Kidney tubule cell (primary cell): ENCODE measurements at places on chromosomes 4 and X.

- DNase-seq, result no peak
Measured at GRCh38 chr4:44558031-44558605, 93.3 kb downstream of the YIPF7 start.

- no peak for DNase-seq
Measured at GRCh38 chr4:36854554-36854953, 390.0 kb upstream of the NWD2 start.

DNA sequence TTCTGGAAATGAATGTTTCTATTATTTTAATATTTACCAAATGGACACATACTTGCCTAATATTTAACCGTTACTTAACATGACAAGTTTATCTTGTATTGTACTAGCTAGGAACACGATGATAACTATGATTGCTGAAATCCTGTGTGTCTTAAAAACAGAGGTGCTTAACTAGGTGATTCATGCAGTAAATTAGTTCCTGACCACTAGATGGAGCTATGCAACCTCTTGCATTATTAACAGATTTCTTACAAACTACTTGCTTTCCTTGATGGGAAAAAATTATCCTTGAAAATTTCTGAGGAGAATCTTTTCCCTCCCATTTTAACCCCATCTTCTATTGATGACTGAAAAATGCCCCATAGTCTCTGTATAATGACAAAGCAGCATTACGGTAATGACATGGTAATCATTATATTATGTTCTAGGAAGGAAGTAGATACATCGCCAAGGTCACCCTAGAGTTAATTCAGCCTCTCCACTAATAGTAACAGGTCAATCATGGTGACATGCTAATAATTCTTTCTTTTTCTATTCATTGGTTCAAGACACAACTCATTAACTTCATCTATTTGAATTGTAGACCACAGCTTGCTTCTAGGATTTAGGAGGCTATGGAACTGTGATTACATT lies 844.2 kb downstream of the RAPGEF2 start:
- peak; percentile 75 for DNase-seq

- DNase-seq, result peak; percentile 36
Measured at GRCh38 chrX:22541926-22542325, 269.2 kb downstream of the CBLL2 start.

GRCh38 chrX:54926978-54927377 lies 6.4 kb downstream of the TRO start:
- no peak for DNase-seq

- no peak for DNase-seq
Measured at GRCh38 chrX:41580423-41581064, 108.2 kb upstream of the GPR34 start.

GRCh38 chr4:73099143-73099542 lies 29.6 kb upstream of the COX18 start:
- DNase-seq, result no peak

GRCh38 chr4:72110886-72111285 lies 79.1 kb downstream of the NPFFR2 start:
- peak; percentile 34 for DNase-seq

GRCh38 chr4:53060278-53060677 lies 198.2 kb downstream of the RASL11B start:
- no peak for DNase-seq

DNA sequence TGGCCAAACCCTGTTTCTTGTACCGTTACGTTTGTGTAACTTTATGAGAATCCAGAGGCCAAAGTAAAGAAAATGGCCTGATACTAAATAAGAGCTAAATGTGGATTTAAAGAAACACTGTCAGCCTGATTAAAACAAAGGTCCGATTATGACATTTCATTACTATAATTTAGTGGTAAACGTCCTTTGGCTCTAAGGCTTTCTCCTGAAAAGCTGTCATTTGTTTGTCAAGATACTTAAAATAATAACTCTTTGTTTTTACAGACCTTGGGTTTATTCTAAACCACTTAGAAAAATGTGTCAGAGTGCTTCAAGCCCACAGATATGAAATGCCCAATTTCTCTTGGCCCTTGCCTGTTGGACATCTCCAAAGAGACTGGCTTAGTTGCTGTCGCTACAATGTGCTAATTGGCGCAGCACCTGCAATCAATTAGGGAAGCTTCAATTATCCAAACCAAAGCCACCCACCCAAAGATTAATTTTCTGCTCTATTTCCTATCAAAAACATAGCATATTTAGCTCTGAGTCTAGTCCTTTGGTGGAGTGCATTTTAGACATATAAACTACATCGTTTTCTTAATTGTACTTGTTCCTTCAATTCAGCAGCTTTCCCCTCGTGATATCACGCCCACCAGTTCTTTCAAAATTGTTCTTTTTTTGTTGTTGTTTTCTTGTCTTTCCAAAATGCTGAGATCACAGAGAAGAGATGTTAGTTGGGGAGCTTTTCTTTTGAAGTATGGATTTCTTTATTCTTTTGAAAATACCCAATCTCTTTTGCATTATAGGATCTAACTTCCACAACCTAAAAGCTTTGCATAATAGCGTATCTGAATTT lies 13.6 kb downstream of the SMIM20 start:
- DNase-seq, result no peak

- no peak for DNase-seq
Measured at GRCh38 chr4:178917756-178918155, 1475.5 kb upstream of the AGA start.

- peak; percentile 72 for DNase-seq
Measured at GRCh38 chr4:84596826-84597225, 13.9 kb downstream of the CDS1 start.

- no peak for DNase-seq
Measured at GRCh38 chrX:150421816-150422215, 58.7 kb downstream of the MAMLD1 start.

DNA sequence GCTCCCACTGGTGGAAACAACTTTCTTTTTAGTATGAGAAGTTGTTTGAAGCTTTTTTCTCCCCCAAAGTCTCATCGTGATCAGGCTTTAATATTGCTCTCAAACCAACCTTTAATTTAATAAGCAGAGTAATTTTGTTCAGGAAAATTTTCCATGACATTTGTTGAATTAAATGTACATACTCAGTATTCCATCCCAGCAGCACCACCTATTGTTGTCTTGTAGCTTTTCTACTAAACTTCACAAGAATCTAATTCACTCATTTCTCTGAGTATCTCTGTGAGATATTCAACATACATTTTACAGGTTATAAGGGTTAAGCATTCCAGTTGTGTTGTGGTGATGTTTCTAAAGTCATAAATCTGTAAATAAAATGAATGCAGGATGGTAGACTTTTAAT lies 218.3 kb upstream of the HAND2 start:
- DNase-seq, result no peak

- DNase-seq, result peak; percentile 83
Measured at GRCh38 chrX:131728295-131729145, 184.6 kb downstream of the OR13H1 start.

GRCh38 chr4:38752941-38753806 lies 29.6 kb downstream of the TLR10 start:
- DNase-seq, result peak; percentile 91

DNA sequence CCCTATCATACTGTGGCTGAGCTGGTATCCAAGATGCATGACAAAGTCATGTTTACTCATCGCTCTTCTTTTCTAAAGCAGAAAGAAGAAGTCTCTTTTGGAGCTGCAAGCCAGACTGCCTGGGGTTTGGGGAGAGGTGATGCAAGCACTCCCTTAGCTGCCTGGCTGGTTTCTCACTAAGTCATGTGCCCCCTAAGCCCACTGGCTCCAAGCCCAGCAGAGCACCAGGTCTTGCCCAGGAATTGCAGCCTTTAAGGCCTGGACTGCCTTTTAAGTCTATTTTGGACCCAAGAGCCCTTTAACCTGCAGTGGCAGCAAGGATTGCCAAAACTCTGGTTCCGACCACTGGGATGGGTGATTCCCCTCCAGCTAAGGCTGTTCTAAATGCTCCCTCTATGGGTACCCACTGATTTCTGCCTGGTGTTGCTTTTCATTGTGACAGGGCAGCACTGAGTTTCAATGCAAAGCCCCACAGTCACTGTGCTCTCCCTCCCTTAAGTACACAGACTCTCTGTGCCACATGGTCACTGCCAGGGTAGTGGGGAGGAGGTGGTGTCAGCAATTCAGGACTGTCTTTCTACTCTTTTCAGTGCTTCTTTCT lies 548.6 kb downstream of the TLL1 start:
- peak; percentile 65 for DNase-seq

DNA sequence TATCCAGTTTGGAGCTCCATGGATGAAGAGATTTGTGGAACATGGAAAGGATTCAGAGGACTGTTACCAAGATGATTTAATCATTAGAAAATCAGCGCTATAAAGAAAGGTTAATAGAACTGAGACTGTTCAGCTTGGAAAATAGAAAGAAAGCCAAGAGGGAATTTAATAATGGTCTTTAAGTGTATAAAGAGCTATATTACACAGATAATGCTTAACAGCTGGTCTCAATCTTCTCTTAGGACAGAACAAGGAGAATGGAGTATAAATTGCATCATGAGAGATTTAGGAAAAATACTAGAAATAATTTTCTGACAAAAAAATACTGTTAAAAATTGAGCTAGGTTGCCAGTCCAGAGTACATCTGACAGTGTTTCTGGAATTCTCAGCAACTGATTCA lies 91.3 kb upstream of the MAGEC2 start:
- DNase-seq, result no peak

- no peak for DNase-seq
Measured at GRCh38 chrX:1477801-1478458, 25.2 kb upstream of the ASMTL start.

- DNase-seq, result no peak
Measured at GRCh38 chrX:133380711-133381619, 34.3 kb downstream of the GPC4 start.

- DNase-seq, result no peak
Measured at GRCh38 chrX:150966235-150966634, 16.9 kb upstream of the HMGB3 start.

GRCh38 chrX:116449156-116449555 lies 12.8 kb downstream of the SLC6A14 start:
- no peak for DNase-seq

DNA sequence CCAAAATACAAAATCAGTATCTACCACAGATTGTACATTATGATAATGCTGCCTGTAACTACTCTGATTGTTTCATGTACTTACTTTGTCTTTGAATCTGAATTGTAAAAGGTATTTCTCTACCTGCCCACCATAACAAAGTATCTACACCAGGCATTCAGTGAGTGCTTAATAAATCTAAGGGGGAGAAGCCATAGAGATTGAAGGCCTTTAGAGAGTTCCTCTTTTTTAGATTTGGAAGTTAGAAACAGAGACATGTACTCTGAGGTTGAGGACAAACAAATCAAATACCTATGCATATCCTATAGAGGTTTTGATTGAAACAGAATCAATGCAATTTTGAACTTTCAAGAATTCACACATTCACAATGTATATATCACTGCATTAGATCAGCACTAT lies 42.7 kb downstream of the SAT1 start:
- no peak for DNase-seq

DNA sequence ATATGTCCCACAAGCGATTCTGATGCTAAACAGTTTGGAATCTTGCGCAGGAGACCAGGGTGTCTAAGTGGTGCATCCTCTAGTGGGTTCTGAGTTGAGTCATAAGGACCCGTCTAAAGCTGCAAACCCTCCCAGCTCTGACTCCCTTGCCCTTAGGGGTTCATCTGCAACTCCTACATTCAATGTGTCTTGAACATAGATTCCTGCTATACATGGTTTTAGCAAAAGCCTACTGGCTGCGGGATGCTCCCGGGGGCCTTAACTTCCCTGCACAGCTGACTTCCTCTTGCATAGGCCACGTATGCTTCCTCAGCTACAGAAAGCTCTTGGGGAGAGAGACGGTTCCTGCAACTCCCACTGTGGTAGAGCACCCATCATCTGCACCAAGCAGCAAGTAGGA lies 236.7 kb downstream of the EVC2 start:
- DNase-seq, result no peak

DNA sequence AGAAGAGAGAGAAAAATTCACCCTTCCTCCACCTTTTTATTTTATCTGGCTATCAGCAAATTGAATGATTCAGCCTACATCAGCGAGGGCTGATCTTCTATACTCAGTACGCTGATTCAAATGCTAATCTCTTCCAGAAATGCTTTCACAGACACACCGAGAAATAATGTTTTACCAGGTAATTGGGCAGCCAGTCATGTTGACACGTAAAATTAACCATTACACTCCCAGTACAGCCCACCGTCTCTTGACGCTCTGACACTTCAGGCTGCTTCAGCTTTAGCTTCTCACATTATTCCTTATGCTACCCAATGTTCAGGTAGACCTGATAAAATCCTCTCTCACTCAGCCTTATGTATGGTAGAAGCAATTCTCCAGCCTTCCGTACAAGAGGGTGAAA lies 835.2 kb upstream of the PCDH10 start:
- DNase-seq, result no peak

DNA sequence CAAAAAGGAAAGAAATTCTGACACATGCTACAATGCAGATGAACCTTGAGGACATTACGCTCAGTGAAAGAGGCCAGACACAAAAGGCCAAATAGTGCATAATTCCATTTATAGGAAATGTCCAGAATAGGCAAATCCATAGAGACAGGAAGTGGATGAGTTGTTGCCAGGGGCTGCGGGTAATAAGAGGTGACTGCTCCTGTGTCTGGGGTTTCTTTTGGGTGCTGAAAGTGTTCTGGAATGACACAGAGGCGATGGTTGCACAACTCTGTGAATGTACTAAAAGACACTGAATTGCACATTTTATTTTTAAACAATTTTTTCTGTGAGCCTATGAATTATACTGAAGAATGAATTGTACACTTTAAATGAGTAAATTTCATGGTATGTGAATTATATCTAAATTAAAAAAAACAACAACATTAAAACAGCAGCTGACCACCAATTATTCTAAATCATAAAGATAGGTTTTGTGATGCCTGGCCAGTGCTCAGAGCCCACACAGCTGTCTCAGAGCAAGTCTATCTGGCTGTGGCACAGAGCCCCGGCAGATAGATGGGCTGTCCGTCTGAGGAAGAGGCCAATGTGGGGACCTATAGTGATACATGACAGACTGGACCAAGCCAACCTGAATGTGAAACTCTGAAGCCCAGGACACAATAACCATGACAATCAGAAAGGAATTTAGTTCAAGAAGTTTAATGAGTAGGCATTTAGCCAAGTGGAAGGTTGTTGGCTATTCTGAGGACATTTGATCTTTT lies 23.5 kb upstream of the IRAK1 start:
- no peak for DNase-seq

GRCh38 chrX:81900522-81900921 lies 698.6 kb downstream of the SH3BGRL start:
- DNase-seq, result no peak

DNA sequence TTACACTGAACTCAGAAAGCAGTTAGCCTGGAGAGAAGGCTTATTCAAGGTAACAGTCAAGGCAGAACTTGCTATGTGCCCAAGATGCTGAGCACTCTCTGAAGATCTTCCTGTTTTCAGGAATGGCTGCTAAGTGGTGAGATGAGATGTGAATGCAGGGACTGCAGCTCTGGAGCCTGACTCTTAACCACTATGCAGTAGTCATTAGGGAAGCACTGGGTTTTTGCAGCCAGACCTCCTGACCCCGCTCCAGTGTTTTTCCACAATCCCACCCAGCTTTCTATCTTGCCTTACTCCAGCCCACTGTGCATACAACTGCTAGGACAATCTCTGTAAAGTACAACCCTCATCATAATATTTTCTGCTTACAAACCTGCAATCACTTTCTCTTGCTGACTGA lies 95.2 kb upstream of the LNX1 start:
- no peak for DNase-seq

GRCh38 chr4:47816748-47817147 lies 21.1 kb downstream of the CORIN start:
- DNase-seq, result no peak
